CD4-positive, alpha-beta T cell treated with Interleukin-17A for 4 hours (primary cell): ENCODE measurements at places on chromosomes 2 and 18.

DNA sequence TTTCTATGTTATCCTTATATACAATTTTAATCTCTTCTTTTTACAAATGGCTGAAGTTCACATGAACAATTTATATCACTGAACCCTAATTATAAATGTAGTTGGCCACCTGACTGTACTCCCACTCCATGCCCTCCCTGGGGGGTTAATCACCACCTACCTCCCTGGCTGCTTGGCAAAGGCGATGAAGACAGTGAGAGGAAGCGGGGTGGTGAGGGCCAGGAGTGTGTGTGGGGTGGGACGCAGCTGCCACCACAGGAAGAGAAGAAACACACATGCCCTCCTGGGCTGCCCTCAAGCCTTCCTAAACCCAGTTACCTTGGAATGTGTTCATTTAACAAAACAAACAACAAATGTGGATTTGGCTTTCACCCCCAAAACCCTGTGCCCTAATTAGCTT lies 87.0 kb upstream of the REV1 start:
- no peak for DNase-seq

GRCh38 chr2:238726670-238727584 lies 121.0 kb upstream of the TWIST2 start:
- no peak for DNase-seq

- no peak for DNase-seq
Measured at GRCh38 chr2:101398116-101398821, 11.0 kb upstream of the CREG2 start.

- no peak for DNase-seq
Measured at GRCh38 chr2:150156415-150156814, 331.1 kb downstream of the RND3 start.

- DNase-seq, result no peak
Measured at GRCh38 chr2:232354069-232354468, 24.5 kb upstream of the ALPP start.

- peak; percentile 85 for DNase-seq
Measured at GRCh38 chr2:46297546-46298271, 502 bp downstream of the EPAS1 start.

GRCh38 chr2:108184419-108184818 lies 55.3 kb upstream of the SULT1C3 start:
- no peak for DNase-seq

DNA sequence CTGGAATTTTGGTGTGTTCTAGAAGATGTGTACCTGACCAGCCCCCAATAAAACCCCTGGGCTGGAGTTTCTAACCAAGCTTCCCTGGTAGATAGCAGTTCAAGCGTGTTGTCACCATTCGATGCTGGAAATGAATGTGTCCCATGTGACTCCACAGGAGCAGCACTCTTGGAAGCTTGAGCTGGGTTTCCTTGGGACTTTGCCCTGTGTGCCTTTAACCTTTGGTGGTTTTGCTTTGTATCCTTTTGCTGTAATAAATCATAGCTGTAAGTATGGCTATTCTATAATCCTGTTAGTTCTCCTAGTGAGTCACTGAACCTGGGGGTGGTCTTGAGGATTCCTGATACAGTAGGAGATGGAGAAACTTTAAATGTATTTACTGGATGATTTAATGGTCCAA lies 65.2 kb downstream of the KLHL14 start:
- no peak for DNase-seq

DNA sequence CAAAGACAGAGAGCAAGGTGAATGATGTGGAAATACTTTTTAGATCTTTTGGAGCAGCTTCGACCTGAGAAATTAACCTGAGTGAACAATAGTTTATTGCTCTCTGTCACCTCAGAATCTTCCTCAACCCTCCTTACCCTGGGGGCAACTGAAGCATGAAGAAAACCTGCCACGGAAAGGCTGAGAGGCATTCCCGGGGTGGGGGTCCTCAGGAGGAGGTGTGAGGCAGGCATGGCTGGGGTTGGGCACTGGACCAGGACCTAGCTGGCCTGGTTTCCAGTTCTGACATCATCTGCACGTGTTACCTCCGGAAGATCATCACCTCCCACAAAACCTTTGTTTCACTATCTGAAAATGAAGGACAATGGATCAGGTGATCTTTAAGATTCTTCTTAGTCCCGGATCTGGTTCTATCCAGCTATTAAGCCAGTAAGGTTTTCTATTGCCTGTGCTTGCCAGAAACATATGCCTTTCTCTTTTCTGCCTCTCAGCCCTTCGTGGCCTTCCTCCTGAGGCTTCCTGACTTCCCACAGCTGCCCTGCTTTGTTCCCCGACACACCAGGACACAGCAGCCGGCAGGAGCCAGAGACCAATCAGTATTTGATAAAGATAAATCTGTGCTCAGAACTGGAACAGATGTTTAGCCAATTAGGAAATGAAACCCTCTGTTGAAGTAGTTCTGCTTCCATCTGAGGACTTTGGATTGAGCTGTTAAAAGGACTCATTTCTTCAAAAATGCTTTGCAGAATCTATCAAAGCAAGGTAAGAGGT lies 232.5 kb downstream of the TDRD15 start:
- DNase-seq, result no peak

DNA sequence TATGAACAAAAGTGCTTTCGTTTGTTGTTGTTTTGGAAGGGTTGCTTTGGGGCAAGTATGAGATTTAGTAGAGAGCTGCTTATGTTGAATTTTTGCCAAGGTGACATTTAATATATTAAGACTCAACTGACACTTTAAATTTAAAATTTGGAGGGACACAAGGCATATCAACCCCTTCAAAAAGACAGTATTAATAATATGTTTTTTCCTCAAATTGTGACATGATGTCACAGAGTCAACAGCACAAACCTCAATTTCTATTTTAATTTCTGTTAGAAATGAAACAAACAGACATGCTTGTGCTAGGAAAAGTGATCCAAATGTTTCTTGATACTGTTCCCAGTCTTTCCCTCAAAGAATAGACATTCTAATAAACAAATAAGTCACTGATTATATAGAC lies 218.9 kb downstream of the CYRIA start:
- DNase-seq, result no peak

- DNase-seq, result peak; percentile 46
Measured at GRCh38 chr18:74496508-74497323, 553 bp downstream of the CNDP2 start.

DNA sequence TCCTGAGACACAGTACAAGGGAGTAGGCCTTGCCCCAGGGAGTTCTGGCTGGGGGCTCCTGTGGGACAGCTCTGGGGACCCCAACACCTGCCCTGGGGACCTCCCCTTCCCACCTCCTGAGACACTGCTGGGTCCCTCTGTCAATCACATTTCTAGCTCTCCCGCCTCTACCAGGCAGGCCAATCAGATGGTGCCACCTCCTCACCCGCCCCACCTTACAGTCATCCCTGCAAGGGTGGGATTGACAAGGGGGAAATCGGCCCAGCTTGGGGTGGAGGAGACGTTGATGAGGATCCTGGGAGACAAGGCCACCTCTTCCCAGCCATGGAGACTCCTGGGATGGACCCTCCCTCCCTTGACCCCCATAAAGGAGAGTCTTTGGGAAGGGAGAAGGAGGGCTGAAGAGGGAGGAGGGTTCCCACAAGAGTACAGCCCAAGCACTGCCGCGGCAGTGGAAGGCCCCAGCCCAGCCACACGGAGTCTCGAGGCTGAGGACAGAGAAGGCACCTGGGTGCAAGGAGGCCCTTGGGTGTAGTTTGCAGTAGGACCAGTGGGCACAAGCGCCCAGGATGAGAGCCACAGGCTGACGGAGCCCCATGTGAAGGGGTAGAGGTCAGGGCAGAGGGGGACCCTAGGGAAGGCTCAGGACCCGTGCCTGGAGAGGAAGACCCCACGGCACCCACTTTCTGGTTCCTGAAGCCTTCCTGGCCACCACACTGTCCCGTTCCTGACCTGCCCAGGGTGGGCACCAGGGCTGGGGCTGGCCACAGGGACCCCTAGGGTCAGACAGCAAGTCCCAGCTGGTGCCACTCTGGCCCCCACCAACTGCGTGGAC lies 109.9 kb upstream of the OTOS start:
- no peak for DNase-seq

GRCh38 chr2:215979620-215980019 lies 33.7 kb downstream of the MREG start:
- no peak for DNase-seq

GRCh38 chr2:205768341-205768740 lies 86.0 kb downstream of the NRP2 start:
- no peak for DNase-seq

DNA sequence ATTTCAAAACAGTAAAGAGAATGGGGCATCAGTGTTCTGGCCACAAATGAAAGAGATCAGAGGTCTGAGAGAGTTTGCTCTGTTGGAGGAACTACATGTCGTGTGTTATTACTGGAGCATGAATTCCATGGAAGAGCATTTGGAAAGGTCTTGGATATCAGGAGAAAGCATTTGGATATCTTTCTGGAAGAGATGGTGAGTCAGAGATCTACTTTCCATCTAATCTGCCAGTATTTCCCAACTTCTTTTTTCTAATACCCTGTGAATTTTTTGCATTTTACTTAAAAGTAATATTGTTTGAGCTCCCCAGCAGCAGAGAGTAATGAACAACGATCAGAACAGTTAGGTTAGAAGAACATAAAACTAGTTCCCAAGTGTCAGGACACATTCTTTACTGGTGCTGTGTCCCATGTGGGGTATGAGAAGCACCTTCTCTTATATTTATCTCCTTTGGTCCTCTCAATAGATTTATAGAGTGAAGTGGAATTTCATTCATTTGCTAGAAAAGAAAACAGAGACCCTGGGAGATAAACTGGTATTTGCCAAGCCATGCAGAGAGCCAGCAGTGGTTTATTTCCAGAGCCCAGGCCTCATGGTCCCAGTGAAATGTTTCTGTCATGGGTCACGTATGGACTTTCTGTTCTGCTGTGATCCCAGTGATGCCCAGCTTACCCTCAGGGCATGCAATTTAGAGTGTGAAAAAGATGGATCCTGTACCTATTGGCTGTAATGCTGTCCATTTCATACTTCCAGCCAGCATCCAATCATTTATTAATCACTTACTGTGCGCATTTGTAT lies 130.8 kb upstream of the NT5C1B start:
- DNase-seq, result no peak

DNA sequence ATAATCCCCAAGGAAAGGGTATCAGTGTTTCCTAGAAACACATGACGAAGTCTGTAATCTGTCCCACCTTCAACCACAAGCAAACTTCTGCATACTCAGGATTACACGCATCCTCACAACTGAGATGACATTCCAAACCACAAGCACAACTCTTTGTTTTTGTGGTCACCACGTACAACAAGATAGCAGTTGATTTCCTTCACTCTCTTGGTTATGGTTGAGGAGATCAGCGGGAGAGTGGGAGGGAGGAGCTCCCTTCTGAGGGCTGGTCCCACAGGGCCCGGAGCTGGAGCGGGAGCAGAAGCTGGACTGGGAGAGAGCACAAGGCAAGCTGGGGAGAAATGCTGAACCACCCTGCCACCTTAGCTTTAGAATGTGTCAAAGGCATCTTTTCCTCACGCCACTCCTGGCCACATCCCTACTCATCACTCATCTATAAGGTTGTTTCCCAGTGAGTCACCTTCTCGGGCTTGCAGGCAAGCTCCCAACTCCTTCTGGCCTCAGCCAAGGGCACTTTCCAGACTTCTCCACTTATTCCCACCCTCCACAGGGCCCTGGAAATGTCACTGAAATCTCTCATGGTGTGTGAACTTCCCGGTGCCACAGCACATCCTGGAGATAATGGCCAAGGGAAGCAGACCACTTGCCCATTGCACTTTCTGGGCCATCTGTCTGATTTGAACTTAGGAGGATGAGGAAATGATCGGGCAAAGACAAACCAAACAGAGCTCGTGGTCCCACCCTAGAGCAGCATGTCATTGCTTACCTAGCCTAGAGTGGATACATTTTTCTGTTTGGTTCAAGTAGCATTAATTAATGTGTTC lies 98.9 kb upstream of the LGALSL start:
- DNase-seq, result no peak

GRCh38 chr2:118738524-118739308 lies 108.7 kb downstream of the EN1 start:
- no peak for DNase-seq

DNA sequence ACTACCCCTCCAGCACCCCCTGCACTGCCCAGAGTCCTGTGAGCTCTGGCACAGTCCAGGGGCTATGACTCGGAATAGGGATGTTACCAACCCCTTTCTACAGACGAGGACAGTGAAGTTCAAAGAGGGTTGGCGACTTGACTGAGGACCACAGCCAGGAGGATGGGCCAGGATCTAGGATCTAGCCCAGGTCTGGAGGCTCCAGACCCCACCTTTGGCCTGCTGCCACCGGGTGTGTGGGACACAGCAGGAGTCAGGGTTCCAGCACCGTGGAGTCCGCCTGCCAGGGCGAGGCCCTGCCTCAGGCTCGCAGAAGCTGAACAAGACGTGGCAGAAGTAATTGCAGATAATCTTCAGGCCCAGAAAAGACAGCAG lies 37.9 kb upstream of the GPC1 start:
- no peak for DNase-seq

DNA sequence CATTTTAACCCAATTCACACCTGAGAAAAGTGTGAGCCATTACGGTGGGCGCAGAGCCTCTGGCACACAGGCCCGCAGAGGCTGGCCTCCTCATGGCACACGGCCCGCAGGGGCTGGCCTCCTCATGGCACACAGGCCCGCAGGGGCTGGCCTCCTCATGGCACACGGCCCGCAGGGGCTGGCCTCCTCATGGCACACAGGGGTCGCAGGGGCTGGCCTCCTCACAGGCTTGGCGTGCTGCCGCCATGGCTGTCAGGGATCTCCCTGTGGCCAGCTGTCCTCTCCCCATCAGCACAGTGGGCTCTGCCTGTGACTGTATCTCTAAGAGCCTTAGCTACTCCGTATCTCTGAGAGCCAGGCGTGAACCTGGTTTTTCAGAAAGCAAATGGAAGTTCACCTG lies 24.6 kb downstream of the ANO7 start:
- no peak for DNase-seq

DNA sequence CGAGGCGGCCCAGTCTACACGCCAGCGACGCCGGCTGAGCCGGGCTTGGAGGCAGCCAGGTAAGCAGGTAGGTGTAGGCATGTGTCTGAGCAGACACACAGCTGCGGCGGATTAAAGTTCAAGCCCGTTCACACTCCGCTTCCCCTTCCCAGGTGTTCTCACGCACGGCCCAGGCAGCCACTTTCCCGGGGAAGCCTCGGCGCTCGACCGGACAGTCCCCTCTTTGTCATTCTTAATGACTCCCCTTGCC lies 367 bp downstream of the TGFA start:
- DNase-seq, result peak; percentile 61

DNA sequence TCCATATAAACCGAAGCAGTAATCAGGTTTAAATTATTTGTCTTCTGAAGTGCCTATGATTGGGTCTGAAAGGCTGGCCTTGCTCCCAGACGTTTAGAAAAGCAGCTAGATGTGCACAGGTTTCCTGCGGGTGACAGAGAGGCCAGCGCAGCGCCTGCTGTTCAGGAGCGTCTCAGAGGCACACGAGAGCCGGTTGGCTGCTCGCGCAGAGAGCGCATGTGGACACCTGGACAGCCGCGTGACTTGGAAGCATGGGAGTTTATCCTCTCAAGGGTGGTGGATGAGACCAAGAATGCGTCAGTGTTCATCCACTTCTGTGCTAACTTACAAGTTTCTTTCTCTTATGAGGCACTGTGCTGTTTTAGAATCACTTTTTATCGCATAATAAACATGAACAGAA lies 303.7 kb downstream of the PTGR3 start:
- DNase-seq, result no peak
